ENCODE measurements at places on chromosomes 5 and 9. TPM values are rescaled to one million over a fixed set of nuclear protein-coding genes. Genes with fewer than 3 reads are reported as not detected.

SFXN1 gene
- total RNA-seq: 390 TPM

TAS2R1 gene
- total RNA-seq: not detected

DNA sequence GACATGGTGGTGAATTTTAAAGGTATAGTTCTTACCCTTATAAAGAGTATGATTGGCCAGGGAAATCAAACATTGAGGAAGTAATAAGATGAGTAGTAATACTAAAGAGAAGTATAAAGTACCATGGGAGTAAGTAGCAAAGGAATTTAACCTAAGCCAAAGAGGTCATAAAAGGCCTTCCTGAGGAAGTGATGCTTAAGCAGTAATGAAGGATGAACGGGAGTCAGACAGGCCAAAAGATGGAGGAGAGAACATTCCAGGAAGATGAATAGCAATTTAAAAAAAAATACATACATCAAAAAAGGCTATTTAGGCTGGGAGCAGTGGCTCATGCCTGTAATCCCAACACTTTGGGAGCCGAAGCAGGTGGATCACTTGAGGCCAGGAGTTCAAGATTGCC, 29.0 kb downstream of the KLHL3 start:
- no peak for DNase-seq

DNA sequence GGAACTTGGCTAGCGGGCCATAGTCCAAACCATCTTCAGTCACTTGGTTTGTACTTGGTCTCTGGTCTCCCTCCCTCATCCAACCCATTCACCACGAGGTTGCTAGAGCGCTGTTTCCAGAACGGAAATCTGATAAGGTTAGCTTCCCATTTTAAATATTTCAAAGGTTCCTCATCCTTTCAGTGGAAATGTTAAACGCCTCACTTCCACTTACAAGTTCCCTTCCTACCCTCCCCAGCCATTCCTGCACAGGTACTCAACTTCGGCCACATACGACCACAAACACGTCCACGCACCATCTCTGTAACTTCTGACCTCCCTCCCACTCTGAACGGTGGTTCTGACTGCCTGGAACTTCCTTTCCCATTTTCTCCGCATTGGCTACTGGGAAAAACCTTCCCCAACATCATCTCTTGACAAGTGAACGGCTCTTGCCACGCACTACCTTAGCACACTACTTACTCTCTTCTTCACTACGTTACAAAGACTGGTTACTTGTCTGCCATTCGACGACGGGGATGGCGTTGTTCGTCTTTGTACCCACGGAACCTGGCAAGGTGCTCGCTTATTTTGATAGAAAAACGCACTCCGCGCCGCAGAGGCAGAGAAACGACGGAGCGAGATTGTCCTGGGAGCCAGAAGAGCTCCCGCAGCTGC, 629 bp downstream of the CCNH start:
- no peak for DNase-seq

DNA sequence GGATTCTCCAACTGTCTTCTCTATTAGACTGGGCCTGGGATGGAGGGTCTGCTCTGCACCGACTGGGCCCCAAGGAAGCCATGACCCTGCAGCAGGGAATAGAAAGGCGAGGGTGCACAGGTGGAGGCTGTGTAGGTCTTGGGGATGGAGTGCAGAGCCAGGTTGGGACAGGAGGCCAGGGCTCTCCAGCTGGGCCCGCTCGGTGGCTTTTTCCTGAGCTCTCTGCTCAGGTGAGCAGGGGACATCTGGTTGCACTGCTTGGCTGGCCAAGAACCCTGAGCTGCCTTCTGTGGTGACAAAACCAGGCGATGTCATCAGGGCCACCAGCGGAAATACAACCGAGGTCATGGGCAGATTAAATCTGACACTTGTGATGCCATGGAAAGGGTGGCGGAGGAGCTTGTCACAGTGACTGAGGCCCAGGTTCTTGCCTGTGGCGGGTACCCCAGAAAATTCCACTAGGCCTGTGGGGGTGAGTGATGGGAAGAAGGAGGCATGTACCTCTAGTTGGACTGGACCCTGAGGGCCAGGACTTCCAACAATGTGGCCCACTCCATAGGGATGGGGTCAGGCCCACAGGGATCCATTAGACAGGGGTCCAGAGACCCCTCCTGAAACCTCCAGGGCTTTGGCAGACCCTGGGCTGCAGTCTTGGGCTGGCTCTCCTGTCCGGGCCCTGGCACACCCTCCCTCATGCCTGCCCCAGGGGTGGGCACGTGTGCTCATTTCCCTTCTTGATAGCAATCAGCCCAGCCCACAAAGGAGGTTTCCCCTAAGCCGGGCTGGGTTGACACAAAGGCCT, 4.4 kb upstream of the IL3 start:
- DNase-seq: peak; percentile 78

Measured in activated CD4-positive, alpha-beta T cell treated with anti-CD3 and anti-CD28 coated beads, Interleukin-2, amount 10 ng/mL, durations not matched to agents 24 days and 14 days (primary cell).